K562 (cell line): ENCODE measurements at places on chromosomes 13 and 19. TPM values are rescaled to one million over a fixed set of nuclear protein-coding genes. Genes with fewer than 3 reads are reported as not detected.

DNA sequence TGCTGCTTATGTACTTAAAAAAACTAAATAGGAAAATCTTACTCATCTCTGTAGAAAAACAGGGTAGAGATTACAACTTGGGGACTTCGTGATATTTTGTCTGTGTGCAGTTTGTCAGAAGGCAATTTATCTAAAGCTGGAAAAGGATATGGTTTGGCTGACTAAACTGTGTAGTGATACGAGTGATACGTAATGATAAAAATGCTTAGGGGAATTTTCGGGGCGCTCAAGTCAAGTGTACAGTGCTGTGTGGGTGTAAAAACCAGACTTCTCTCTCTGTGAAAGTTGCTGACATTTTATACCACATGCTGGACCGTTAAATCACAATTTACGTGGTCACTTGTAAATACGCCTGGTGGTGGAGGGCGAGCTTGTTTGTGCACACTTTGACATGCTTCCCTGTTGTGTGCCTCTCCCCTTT, 221.7 kb downstream of the KCNRG start:
- no peaks in the 10 kb centered on the region for H3K4me1 ChIP-seq
- DNase-seq = no peak
- no peak overlapping the region for H3K4me3 ChIP-seq
- no peak overlapping the region for H3K27ac ChIP-seq

- H3K27me3 ChIP-seq = 0 out of 3 replicates have a peak, but pooled peaks cover 6% of the 10 kb centered on the region
- DNase-seq = peak; percentile 62
- H3K4me3 ChIP-seq = no peak overlapping the region
- peaks cover 12% of the 10 kb centered on the region; the same call in 2 of the 3 replicates for H3K4me1 ChIP-seq
- no peaks in the 10 kb centered on the region for H3K36me3 ChIP-seq
Measured at GRCh38 chr19:40217027-40217810, 965 bp downstream of the TTC9B start.

GRCh38 chr13:27928805-27929753, 9.3 kb downstream of the PDX1 start:
- no peak overlapping the region for H3K4me3 ChIP-seq
- H3K27ac ChIP-seq = no peak overlapping the region
- DNase-seq = no peak
- no peaks in the 10 kb centered on the region for H3K36me3 ChIP-seq
- H3K27me3 ChIP-seq = peaks cover 2% of the 10 kb centered on the region; the same call in 2 of the 3 replicates
- H3K4me1 ChIP-seq = no peaks in the 10 kb centered on the region

GRCh38 chr13:111904166-111904565, 162.8 kb upstream of the SOX1 start:
- H3K27me3 ChIP-seq = peaks cover 21% of the 10 kb centered on the region
- no peak overlapping the region for H3K4me3 ChIP-seq

DNA sequence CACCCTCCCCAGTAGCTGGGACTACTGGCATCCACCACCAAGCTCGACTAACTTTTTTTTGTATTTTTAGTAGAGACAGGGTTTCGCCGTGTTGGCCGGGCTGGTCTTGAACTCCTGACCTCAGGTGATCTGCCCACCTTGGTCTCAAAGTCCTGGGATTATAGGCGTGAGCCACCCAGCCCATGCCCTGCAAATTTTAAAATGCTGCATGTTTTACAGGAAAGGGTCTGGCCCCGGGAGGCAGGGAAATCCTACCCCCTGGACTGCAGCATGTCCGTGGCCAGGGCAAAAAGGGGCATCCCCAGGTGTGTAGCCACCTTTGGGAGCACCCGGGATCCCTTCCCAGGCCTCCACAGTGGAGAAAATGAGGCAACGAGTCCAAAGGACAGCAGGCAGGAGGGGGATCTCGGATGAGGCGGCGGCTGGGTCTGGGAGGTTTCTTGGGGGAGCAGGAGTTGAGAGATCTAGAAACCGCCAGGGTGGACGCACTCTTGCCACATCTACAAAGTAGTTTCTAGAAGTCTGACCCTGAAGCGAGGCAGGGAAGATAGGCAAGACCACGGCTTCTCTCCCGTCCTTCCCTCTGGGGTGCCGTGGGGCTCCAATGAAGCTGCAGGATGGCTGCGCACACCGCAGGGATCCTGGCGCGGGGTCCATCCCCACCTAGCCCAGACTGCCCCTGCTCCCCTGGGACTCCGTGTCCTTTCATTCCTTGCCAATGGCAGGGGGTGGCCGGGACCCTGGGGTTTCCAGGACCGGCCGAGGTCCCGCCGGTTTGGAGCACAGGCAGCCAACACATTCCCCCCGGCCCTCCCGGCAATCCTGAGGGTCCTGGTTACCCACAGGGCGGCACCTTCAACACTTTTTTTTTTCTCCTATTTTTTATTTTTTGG, 21.3 kb upstream of the ZBTB7A start:
- DNase-seq = no peak
- H3K27me3 ChIP-seq = no peaks in the 10 kb centered on the region
- peaks cover 58% of the 10 kb centered on the region for H3K4me1 ChIP-seq
- peaks cover 28% of the 10 kb centered on the region; the same call in 1 of the 3 replicates for H3K36me3 ChIP-seq
- no peak overlapping the region for H3K27ac ChIP-seq

DNA sequence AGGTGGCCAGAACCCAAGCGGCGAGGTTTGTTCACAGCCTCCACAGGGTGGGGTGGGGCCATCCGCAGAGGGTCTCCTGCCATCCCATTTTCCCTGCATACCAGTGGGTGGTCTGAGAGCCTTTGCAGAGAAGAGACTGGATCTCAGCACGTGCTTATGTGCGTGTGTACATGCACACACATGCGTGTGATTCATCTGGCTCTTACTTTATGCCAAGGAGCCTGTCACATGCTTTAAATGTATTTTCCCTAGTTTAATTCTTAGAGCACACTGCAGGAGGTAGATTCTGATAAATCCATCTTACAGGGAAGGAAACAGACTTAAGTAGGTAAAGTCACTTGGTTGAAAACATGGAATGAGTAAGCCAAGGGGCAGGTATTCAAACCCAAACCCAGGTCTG, 47.1 kb downstream of the CAPN12 start:
- DNase-seq = no peak
- no peaks in the 10 kb centered on the region for H3K27me3 ChIP-seq
- H3K4me3 ChIP-seq = no peak overlapping the region
- H3K27ac ChIP-seq = no peak overlapping the region
- peaks cover under 1% of the 10 kb centered on the region; the same call in 1 of the 3 replicates for H3K4me1 ChIP-seq
- peaks cover 90% of the 10 kb centered on the region for H3K36me3 ChIP-seq

- no peak overlapping the region for H3K27ac ChIP-seq
- no peaks in the 10 kb centered on the region for H3K4me1 ChIP-seq
- DNase-seq = no peak
- no peaks in the 10 kb centered on the region for H3K36me3 ChIP-seq
- H3K27me3 ChIP-seq = no peaks in the 10 kb centered on the region
Measured at GRCh38 chr13:51639171-51639570, 54.9 kb downstream of the WDFY2 start.

DNA sequence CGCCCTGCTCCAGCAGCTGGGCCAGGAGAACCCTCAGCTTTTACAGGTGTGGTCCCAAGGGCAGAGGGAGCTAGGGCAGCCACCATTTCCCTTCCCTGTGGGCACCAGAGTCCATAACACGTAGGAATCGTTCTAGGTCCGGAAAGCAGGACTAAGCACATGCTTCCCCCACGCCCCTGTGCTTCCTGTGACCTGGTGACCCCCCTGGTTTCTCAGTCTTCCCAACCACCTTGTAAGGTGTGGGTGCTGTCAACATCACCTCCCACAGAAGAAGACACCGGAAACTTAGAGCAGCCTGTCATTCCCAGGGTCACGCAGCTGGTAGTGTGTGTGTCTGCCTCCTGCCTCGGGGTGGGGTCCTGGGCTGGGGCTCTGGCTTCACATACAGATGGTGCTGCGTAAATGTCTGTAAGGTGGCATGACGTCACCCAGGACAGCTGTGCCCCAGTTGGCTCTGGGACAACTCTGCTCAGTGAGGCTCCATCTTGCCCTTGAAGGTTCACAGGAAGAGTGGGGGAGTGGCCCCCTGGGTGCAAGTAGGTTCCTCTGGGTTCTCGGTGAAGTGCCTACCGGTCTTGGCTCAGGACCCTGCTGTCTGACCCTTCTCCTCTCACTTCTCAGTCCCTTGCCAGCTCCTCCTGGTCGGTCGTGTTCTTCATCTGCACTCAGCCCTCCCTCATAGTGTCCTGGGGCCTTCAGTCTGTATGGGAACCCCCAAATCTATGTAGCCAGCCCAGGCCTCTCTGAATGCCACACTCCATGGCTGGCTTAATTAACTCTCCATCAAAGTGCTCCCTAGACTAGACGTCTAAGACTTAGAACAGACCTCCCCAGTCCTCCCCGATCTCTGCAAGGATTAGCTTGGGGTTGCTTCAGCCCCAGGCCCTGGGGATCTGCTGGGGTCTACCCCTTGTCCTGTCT, 4.0 kb downstream of the RAD23A start:
- no peak overlapping the region for H3K4me3 ChIP-seq
- peaks cover 78% of the 10 kb centered on the region for H3K36me3 ChIP-seq
- DNase-seq = no peak
- H3K4me1 ChIP-seq = peaks cover 40% of the 10 kb centered on the region
- H3K27ac ChIP-seq = no peak overlapping the region

DNA sequence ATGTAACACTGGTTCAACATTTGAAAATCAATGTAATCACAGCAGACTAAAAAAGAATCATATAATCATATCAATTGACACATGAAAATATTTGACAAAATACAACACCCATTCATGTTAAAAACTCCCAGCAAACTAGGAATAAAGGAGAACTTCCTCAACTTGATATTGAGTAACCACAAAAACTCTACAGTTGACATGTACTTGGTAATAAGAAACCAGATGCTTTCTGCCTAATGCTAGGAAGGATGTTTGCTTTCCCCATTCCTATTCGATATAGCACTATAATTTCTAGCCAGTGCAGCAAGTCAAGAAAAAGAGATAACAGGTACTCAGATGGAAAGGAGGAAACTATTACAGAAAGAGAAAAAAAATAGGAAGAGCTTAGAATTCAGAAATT, 26.9 kb downstream of the UFM1 start:
- H3K27ac ChIP-seq = no peak overlapping the region
- H3K36me3 ChIP-seq = no peaks in the 10 kb centered on the region
- no peaks in the 10 kb centered on the region for H3K4me1 ChIP-seq
- no peak for DNase-seq
- H3K27me3 ChIP-seq = no peaks in the 10 kb centered on the region

GRCh38 chr13:96696389-96696900, 297.8 kb downstream of the OXGR1 start:
- no peak overlapping the region for H3K4me3 ChIP-seq
- no peaks in the 10 kb centered on the region for H3K27me3 ChIP-seq
- no peak overlapping the region for H3K27ac ChIP-seq
- no peaks in the 10 kb centered on the region for H3K36me3 ChIP-seq

DNA sequence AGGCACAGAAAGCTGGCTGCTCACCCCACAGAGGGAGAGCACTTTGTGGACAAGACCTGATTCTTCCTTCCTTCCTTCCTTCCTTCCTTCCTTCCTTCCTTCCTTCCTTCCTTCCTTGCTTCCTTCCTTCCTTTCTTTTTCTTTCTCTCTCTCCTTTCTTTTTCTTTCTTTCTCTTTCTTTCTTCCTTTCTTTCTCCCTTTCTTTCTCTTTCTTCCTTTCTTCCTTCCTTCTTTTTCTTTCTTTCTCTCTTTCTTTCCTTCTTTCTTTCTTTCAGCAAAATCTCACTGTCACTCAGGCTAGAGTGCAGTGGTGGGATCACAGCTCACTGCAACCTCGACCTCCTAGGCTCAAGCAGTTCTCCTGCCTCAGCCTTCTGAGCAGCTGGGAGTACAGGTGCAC, 263.9 kb downstream of the UQCRFS1 start:
- no peak overlapping the region for H3K27ac ChIP-seq
- H3K4me3 ChIP-seq = no peak overlapping the region
- no peak for DNase-seq

GRCh38 chr13:108777421-108778420, 148.3 kb downstream of the MYO16 start:
- H3K36me3 ChIP-seq = no peaks in the 10 kb centered on the region
- H3K27me3 ChIP-seq = no peaks in the 10 kb centered on the region
- H3K27ac ChIP-seq = no peak overlapping the region
- no peak for DNase-seq

DNA sequence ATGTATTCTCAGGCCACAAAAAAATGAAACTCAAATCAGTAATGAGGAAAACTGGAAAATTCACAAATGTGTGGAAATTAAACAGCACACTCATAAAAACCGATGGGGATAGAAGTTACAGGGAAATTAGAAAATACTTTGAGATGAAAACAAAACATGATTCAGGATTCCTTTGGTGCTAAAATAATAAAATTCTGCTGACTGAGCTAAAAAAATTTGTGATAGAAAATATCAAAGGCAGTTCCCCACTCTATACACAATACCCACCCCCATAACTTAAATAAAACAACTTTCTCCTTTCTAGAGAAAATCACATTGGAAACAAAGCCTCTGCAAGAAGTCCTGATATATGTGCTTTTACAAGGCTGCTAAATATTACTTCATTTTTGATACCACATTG, 1.6 kb upstream of the ZNF233 start:
- H3K4me1 ChIP-seq = peaks cover 4% of the 10 kb centered on the region
- H3K4me3 ChIP-seq = no peak overlapping the region
- no peak for DNase-seq
- no peaks in the 10 kb centered on the region for H3K36me3 ChIP-seq
- no peak overlapping the region for H3K27ac ChIP-seq
- no peaks in the 10 kb centered on the region for H3K27me3 ChIP-seq

DNA sequence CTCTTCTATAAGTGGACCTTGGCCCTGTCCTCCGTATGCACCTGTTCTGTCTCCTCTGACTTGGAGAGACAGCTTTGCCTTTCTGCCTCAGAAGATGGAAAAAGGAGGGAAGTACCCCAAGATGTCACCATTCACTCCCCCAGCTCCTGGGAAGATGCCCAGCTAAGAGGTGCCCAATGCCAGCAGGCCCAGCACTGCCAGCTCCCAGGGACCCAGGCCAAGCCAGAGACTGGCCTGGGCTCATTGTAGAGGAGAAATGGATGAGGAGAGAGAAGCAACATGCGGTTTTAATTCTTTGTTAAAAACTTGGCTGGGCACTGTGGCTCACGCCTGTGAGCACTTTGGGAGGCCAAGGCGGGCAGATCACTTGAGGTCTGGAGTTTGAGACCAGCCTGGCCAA, 111.5 kb upstream of the ZNF507 start:
- H3K27ac ChIP-seq = no peak overlapping the region
- H3K4me1 ChIP-seq = no peaks in the 10 kb centered on the region
- H3K27me3 ChIP-seq = peaks cover 5% of the 10 kb centered on the region; the same call in 2 of the 3 replicates
- no peaks in the 10 kb centered on the region for H3K36me3 ChIP-seq
- no peak for DNase-seq
- H3K4me3 ChIP-seq = no peak overlapping the region

The GRIK5 gene
- total RNA-seq = 0.51 and 0.58 TPM in 2 replicates

The GRIN3B gene
- total RNA-seq = 0.51 TPM in 1 of 2 replicates, not detected in the other

The KASH5 gene
- total RNA-seq = 0.20 and 0.60 TPM in 2 replicates
